Stimulated activated CD8-positive, alpha-beta memory T cell treated with anti-CD3 and anti-CD28 coated beads, Interleukin-15, amount 100 ng/mL, for 24 hours (primary cell): ENCODE measurements at places on chromosomes 1 and 21.

GRCh38 chr1:243213045-243213787 lies 41.9 kb downstream of the CEP170 start:
- DNase-seq, result no peak

GRCh38 chr1:162006081-162006480 lies 17.6 kb downstream of the OLFML2B start:
- no peak for DNase-seq

DNA sequence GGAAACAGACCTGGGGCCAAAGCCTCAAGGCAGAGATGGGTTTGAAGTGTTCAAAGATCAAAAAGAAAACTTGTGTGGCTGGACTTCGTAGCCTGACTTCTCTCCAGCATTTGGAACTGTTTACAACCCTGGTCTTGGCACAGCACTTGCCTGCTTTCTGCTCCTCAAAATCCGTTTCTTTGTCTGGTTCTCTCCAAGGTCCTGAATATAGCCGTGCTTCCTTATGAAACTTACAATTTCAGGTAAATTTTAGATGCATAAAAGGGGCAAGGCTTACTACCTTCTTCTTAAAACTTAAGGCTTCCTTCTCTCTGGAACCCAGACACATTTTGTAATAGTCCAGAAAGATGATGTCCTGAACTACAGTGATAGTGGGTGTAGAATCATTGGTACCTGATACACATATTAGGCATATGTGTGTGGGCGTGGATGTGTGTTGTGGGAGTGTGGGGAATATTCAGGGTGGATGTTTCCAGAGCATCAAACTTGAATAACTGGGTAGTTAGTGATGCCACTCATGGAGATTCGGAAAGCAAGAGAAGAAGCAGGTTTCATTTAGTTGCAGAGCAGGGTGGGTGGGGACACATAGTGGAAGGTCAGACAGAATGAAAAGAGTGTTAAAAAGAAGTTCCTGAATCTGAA lies 26.4 kb upstream of the FAM78B start:
- DNase-seq, result no peak

DNA sequence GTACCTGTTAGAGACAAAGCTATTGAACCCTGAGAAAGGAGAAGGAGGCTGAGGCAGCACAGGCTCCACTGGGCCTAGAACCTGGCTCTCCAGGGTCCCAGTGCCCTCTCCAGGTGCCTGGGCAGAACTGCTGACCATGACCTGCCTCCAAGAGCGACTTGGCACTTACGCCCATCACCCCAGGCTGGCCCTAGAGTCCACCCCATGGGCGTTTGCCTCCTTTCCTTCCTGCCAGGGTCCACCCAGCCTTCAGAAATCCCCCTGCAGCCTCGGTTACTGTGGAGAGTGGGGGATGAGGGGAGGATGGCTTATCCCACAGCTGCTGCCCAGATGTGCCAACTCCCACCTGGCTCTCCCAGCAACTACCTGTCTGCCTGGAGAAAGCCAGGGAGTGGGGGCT lies 14.7 kb upstream of the C1QA start:
- DNase-seq, result no peak

DNA sequence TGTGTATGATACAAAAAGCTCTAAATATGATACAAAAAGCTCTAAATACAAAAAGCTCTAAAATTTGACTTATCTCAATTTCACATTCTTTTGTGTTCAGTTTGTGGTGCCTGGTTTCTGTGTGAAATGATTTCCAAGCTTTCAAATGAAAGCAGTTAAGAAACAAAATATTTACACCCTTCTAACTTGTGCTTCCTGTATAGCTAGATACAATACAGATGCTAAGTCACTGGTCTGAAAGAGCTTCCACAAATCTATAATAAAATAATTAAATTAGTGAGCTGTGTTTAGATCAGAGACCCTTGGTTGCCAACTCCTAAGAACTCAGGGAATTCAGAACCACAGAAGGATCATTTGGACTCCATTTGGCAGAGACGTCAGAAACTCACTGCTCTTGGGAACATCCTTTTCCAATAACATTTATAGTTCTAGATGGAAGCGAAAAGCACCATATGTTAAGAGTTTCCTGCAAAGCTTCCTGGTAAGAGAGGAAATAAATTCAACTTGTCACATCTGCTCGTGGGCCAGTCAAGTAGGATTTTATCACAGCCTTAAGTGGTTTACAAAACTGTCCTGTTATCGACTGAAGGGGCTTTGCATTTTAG lies 1079.1 kb downstream of the ADGRL2 start:
- DNase-seq, result no peak

- DNase-seq, result no peak
Measured at GRCh38 chr1:156582388-156583017, 3.0 kb downstream of the TTC24 start.

DNA sequence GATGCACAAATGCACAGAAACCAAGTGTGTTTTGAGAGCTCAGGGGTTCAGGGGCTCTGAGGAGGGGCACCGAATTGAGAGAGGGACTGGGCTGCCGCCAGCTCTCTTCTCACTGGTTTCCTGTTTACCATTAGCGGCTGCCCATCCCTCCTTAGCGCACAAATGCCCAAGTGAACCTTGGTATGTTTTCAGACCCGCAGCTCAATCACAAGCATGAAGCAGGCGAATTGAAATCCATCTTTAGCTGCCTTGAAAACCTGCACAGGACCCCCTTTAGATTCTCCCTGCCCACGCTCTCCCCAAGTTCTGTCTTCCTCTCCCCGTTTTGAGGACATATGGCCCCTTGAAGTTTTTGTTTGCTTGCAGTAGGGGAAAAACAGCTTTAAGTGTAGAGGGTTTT lies 61.1 kb upstream of the ACOT11 start:
- DNase-seq, result no peak

- DNase-seq, result no peak
Measured at GRCh38 chr1:76901158-76901767, 34.0 kb downstream of the ST6GALNAC5 start.

DNA sequence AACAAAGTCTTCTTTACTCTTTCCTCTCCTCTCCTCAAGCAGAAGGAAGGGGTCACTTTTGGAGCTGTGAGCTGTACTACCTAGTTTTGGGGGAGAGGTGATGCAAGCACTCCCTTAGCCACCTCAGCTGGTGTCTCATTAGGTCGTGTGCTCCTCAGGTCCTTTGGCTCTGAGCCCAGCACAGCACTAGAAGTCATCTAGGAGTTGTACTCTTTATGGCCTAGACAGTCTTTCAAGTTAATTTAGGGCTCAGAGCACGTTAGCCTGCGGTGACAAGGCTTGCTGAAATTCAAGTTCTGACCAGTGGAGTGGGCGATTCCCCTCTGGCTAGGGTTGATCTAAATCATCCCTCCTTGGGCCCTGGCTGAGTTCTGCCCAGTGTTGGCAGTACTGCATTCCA lies 48.0 kb upstream of the WDR26 start:
- no peak for DNase-seq
